Fibroblast of skin of right biceps (primary cell): ENCODE measurements at places on chromosomes 2 and 18.
A peak's percentile ranks its signal among the peaks of the same experiment; 100 is the strongest.

GRCh38 chr2:105836840-105837692 lies 92.4 kb downstream of the NCK2 start:
- no peak for DNase-seq

DNA sequence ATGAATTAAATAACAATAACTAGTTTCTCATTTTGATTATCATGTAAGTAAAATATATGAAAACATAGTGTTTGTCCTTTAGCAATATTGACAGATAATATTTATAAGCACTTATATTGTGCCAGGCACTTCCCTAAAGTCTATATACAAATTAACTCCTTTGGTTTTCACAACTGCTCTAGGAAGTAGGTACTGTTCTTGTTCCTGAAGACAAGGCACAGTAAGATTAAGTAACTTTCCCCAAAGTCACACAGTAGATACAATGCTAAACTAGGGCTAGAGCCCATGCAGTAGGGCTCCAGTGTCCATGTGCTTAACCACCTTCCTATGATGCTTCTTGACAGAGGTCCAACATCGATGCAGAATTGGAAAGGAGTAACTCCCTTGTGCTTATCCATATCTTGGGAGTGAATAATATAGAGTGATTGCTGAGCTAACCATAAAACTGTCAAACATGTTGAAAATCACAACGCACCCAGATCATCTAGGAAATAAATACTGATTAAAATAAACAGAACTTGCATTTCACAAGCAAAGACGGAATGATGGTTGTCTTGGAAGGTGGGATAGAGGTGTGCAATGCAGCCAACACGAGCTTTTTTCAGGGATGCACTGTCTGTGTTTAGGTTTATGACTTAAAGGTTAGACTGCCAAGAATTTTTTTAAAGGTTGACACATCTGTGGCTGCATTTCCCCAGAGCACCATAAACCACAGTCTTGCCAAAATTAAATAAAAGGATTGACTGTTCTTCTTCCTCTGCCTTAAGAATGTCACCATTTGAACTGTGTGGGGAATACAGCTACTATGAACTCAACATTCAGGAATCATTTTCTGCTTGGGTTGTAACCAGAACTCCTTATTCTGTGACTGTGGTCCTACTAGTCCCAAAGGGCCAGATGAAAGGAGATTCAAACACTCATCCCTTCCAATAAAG lies 80.8 kb downstream of the ANKRD44 start:
- DNase-seq, result peak; percentile 63

GRCh38 chr18:49321271-49321670 lies 139.2 kb downstream of the DYM start:
- DNase-seq, result peak; percentile 20

GRCh38 chr2:14634182-14634488 lies 1.6 kb downstream of the LRATD1 start:
- DNase-seq, result no peak

GRCh38 chr2:136363900-136364299 lies 246.0 kb upstream of the CXCR4 start:
- no peak for DNase-seq

GRCh38 chr18:77067291-77068061 lies 65.1 kb downstream of the MBP start:
- DNase-seq, result peak; percentile 91

DNA sequence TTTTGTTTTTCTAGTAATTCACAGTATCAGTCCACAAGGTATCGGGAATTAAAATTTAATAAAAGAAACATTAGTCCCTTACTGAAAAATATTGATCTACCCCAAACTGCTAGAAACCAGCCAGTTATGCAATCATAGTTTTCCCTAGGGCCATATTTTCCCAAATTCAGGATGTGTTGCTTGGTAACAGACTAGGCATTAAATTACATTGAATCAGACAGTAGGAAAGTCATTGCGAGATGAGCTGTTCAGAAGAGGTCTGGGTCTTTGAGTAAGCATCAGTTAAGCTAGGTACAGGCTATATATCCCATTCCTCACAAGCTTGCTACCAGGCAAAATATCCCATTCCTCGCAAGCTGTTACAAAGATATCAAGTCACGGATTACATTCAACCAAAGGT lies 123.0 kb upstream of the CCDC150 start:
- peak; percentile 21 for DNase-seq

- DNase-seq, result no peak
Observed at GRCh38 chr2:66014450-66014849, 420.5 kb upstream of the MEIS1 start.

GRCh38 chr18:46435031-46435430 lies 222.0 kb downstream of the LOXHD1 start:
- DNase-seq, result no peak

- DNase-seq, result no peak
Observed at GRCh38 chr18:70156886-70157285, 48.6 kb downstream of the RTTN start.

- peak; percentile 68 for DNase-seq
Observed at GRCh38 chr2:6780765-6781274, 84.9 kb downstream of the CMPK2 start.

DNA sequence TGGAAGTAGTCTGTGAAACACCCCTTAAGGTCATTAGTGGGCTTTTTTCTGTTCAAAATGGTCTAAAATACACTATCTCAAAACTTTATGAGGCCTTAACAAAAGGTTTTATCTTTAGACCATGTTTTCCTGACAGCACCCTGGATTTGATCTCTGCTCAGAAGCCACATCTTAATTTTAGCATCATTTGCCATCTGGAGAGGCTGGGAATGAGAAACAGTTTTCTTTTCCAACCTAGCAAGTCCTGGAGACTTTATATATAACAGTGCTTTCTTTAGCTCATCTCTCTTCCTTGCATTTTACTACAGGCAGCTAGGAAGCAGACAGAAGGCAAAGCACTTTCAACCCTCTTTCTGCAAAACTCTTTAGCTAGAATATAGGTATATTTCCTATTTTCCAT lies 62.7 kb upstream of the CYTIP start:
- no peak for DNase-seq

- DNase-seq, result no peak
Observed at GRCh38 chr2:64992218-64992617, 3.0 kb downstream of the SLC1A4 start.

GRCh38 chr2:37366773-37367172 lies 22.3 kb downstream of the QPCT start:
- no peak for DNase-seq

DNA sequence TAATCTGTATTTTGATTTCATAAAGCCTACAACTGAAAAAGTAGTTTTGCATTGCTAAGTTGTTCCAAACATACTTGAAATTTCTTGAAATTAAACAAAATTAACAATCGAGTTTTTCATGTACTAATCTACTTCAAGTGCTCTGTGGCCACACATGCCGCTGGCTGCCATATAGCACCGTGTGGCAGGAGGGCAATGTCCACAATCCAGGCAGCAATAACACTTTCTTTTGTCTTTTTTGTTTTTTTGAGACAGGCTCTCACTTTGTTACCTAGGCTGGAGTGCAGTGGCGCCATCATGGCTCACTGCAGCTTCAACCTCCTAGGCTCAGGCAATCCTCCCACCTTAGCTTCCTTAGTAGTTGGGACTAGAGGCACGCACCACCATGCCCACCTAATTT lies 36.1 kb downstream of the SAP130 start:
- DNase-seq, result no peak

GRCh38 chr2:173588931-173589369 lies 234.3 kb downstream of the CDCA7 start:
- DNase-seq, result no peak

DNA sequence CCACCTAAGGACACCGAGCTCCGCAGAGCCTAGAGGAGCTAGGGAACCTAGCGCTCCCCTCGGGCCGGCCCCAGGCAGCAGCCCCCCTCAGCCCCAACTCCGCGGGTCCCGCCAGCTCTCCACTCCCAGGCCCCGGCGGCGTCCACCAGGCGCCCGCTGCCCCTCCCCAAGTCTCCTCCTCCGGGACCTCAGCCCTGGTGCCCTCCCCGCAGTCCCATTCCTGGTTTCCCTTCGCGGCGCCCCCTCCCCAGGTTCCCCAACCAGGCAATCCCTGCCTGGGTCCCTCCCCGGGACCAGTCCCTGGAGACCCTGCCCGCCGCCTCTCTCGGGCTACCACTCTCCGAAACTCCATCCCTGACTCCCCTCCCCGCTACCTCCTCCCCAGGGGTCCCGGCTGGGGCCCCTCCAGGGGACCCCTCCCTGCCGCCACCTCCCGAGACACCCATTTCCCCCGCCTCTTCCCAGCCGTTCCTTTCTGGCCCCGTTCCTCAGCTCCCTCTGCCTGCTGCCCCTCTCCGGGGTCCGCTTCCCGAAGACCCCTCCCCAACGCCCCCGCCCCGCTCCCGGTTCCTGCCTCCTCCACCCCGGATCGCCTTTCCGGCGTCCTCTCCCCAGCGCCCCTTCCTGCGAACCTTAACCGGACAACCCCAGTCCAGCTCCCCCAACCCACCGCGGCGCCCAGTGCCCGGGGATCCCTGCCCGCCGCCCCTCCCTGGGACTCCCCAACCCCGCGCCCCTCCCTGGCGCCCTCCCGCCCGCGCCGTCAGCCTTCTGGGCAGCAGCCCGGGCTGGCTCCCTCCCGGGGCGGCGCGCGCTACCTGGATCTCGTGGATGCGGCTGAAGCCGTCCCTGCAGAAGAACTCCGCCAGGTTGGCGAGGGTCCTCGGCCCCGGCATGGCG lies 678 bp downstream of the CYP27C1 start:
- peak; percentile 24 for DNase-seq

- peak; percentile 50 for DNase-seq
Observed at GRCh38 chr18:3675446-3675845, 225.5 kb downstream of the TGIF1 start.

- no peak for DNase-seq
Observed at GRCh38 chr2:152420363-152420762, 85.4 kb downstream of the FMNL2 start.

- no peak for DNase-seq
Observed at GRCh38 chr2:126824663-126825062, 74.0 kb upstream of the TEX51 start.

- DNase-seq, result no peak
Observed at GRCh38 chr2:66050392-66050791, 384.5 kb upstream of the MEIS1 start.

DNA sequence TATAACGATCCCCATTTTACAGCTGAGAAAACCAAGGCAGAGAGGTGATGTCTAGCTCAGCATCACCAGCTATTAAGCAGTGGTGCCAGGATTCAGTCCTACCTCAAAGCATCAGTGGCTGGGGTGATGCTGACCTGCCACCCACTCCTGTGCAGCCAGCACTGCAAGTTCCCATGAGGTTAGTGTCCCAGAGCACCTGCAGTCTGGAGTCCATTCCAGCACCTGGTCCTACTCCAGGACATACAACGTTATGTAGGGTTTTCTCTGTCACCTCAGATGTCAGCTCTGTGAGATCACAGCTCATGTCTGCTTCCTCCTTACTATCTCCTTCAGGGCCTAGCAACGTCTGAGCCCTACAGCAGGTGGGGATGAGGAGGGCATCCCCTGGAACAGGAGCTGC lies 328.0 kb upstream of the HS6ST1 start:
- no peak for DNase-seq

DNA sequence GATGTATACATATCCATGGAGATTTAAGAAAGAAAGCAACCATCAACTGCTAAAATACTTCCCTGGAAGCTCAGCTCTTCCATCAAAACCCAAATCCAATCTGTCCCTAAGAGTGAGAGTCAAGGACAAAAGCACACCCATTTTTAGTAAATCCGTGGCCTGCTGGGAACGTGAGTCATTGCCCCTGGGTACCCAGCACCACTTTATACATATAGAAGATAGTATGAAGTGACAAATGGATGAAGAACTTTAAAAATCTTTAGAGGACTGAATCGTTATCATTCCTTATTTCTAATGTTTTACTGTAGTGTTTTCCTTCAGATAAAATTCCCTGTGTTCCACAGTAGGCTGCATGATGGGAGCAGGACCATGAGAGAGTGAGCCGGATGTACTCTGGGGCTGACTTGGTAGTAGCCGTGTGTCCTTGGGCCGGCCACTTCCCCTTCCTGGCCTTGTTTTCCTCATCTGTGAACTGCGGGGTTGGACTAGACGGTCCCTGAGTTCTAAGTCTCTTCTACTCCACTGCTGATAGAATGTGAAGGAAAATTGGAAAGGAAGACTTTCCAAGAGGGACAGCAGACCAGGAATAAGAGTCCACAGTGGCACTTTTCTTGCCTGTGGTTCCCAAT lies 28.5 kb upstream of the CEP68 start:
- peak; percentile 43 for DNase-seq

DNA sequence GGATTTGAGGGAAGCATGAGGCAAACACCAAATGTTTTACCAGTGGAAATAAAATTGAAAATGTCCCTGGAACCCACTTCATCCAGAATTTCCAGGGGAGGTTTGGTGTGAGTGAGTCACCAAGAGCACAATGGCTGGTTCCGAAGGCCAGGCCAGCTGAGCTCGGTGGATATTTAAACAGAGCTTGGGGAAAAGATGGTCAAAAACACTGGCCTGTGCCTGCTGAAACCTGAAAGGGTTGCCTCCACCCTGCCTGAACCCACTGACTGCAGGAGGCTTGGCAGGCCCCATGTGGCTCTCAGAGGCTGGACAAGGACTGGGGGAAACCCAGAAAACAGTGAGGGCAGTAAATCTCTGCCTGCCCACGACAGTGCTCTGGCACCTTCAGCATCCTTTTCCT lies 93.9 kb downstream of the TTC32 start:
- DNase-seq, result no peak

- DNase-seq, result no peak
Observed at GRCh38 chr2:214574084-214574781, 163.4 kb downstream of the VWC2L start.

- peak; percentile 18 for DNase-seq
Observed at GRCh38 chr2:196902828-196903227, 23.7 kb downstream of the PGAP1 start.

DNA sequence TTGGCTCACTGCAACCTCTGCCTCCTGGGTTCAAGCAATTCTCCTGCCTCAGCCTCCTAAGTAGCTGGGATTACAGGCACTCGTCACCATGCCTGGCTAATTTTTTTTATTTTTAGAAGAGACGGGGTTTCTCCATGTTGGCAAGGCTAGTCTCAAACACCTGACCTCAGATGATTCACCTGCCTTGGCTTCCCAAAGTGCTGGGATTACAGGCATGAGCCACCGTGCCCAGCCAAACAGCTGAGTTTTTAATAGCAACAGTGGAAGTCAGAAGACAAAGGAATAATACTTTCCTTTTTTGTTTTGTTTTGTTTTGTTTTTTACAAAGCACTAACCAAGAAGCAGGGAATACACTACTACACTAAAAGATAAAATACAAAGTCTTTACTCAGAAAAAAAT lies 16.9 kb downstream of the GPR75 start:
- no peak for DNase-seq

- peak; percentile 66 for DNase-seq
Observed at GRCh38 chr18:54127759-54128378, 96.6 kb downstream of the MBD2 start.

GRCh38 chr2:128986026-128986715 lies 667.5 kb upstream of the HS6ST1 start:
- DNase-seq, result peak; percentile 49

DNA sequence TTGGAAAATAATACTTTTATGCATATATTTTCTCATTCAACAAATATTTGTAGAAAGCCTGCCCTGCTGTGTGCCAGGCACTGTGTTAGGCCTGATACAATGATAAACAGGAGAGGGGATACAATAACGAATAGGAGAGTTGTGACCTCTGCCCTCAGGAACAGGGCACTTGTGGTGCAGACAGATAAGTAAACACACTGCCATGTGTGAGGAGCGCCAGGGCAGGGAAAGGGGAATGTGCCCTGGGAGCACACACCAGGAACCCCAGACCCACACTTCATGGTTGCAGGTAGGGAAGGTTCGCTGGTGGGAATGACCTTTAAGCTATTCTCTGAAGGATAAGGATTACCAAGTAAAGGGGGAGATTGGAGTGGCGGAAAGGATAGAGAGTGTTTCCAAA lies 42.2 kb upstream of the DSC1 start:
- no peak for DNase-seq

GRCh38 chr2:239204136-239204875 lies 196.5 kb downstream of the HDAC4 start:
- no peak for DNase-seq

GRCh38 chr18:77055429-77056300 lies 76.9 kb downstream of the MBP start:
- DNase-seq, result no peak
